ENCODE measurements at places on chromosomes 3 and 15.
A peak's percentile ranks its signal among the peaks of the same experiment; 100 is the strongest.

DNA sequence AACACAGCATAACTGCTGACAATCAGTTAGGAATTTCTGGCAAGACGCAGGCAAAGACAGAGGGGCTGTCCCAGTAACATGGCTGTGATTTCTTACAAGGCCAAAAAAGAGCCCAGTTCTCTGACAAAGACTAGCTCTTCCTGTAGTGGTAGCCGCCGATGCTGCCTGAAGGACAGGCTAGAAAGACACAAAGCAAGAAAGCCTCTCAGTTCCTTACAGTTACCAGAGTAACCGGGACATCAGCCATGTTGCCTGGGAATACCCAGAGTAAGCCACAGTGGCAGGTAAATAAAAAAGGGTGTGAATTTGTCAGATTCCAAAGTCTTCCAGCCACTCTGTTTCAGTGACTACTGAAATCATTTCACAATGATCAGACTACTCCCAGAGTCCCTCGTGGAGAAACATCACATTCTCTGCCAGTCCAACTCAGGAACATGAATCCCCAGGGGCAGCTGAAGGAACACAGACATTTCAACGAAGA lies 493.6 kb upstream of the ADAMTS9 start:
- DNase-seq: no peak

- DNase-seq: no peak
These were observed 8.5 kb upstream of the CCDC80 start for GRCh38 chr3:112649478-112649735.

DNA sequence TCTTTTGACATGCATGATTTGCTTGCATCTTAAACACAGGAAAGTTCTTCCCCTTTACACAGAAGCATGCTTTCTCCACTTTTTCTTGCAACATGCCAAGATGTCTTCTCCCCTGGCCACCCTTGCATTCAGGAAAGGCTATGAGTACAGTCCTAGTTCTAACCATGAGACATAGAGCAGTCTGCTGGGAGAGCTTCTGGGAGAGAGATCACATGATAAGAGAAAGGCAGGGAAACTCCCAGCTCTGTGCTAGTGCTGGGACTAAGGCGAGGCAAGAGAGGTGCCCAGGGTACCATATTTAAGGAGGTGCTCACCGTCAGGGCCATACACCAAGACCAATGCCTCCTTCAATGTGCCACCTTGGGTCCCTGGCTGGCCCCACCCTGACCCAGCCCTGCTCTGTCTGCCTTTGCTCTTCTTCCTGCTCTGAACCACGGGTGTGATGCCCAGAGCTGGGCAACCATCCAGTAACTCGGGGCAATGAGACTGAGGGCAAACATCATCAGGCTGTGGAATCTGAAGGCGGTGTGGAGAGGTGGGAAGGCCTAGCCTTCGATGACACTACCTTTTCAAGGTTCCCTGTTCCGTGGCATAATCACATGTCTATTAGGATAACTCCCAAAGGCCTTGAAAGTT lies 77.4 kb upstream of the PRR20G start:
- no peak for DNase-seq

GRCh38 chr15:99098991-99099390 lies 5.9 kb upstream of the SYNM start:
- DNase-seq: no peak

- no peak for DNase-seq
These were observed 15.9 kb upstream of the PLXND1 start for GRCh38 chr3:129622226-129622874.

DNA sequence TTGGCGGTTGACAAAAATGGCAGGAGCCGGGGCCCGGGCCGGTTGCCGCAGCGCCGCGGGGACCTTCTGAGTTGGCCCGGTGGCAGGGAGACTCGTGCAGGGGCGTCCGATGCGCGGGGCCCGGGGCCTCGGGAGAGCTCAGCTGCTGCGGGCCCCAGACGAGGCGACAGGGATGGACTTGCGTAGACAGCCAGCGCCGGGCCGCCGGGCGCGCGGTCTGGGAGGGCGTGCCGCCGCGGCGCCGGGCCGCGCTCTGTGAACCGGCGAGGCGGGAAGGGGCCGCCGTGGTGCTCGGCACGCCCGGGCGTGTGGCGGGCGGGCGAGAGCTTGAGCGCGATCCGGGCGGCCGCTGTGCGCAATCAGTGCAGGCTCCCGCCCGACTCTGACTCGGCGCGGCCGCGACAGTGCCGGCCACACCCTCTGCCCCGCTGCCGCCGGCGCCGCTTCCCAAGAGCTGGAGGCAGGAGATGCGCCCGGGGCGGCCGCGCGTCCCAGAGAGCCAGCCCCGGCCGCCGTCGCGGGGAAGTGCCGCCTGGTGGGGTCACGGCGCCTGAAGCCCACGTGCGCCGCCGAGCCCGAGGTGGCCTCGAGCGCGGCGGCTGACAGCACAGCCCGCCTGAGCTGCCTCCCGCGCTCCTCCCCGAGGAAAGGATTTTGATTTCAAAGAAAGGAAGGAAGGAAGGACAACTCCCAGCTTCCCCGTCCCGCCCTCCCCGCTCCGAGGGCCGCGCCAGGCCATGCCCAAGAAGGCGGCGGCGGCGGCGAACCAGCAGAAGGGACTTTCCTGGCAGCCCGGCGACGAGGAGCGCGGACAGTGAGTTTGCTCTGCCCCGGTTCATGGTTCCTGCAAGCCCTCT lies 657 bp downstream of the TLNRD1 start:
- DNase-seq: peak; percentile 78

- DNase-seq: peak; percentile 69
These were observed 44.6 kb downstream of the TLE3 start for GRCh38 chr15:70053001-70053715.

GRCh38 chr3:109570408-109570807 lies 233.1 kb upstream of the DPPA4 start:
- no peak for DNase-seq

DNA sequence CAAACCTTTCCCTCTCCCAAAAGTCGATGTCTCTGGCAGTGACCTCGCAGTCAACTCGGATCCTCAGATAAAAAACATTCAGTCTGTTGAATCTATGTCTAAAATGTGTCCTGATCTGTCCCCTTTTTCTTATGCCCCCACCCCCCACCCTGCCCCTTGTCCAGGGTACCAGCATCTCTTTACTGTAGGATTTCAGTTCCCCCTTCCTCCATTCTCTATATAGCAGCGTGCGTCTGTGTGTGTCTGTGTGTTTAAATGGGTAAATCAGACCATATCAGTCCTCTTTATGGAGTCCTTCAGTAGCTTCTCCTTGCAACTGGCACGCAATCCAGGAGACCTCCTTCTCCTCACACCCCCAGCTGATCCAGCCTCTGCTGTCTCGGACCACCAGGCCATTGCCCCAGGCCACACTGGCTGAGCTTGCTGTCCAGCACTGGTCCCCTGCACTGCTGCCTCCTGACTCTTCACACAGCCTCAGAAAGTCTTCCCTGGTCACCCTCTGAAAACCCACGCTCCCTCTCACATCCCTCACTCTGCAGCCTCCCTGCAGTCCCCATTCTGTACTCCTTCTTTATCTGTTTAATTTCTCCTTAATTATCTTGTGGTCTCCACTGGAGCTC lies 1.5 kb downstream of the LRRK1 start:
- DNase-seq: peak; percentile 66

GRCh38 chr3:111735243-111735758 lies 123.8 kb upstream of the PHLDB2 start:
- peak; percentile 78 for DNase-seq

GRCh38 chr3:165444745-165445144 lies 248.6 kb upstream of the SLITRK3 start:
- no peak for DNase-seq

- no peak for DNase-seq
These were observed 125.0 kb upstream of the LIPC start for GRCh38 chr15:58306591-58307312.

- DNase-seq: no peak
These were observed 19.0 kb downstream of the FAN1 start for GRCh38 chr15:30922480-30923311.

DNA sequence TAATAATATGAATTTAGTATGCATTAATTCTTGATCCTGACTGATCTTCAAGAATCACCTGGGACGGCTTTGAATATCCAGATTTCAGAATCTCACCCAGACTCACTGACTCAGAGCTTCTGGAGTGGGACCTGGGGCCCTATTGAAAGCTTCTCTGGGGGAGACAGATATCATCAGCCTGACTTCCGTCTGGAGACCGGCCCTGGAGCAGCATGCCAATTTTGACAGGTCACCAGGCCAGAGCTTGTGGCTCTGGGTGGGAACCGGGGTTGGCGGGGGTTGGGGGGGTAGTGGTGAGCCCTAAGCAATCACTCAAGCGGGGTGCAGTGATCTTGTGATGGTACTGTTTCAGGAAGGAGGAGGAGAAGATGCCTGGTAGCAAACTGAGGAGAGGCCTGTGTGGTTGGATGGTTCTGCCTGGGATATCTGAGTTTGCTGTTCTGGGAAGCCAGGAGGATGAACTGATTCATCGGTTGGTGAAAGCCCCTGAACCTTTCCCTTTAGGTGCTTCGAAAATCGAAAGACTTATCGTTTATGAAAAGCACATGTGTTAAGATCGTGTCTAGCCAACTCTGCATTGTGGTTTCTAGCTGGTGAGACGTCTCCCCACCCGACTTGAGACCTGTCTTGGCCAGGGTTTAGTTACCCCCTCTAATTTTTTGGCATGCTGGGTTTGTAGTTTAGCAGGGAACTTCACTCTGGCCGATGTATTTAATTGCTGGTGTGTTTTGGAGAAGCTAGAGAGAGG lies 263.9 kb upstream of the C2CD4B start:
- no peak for DNase-seq

DNA sequence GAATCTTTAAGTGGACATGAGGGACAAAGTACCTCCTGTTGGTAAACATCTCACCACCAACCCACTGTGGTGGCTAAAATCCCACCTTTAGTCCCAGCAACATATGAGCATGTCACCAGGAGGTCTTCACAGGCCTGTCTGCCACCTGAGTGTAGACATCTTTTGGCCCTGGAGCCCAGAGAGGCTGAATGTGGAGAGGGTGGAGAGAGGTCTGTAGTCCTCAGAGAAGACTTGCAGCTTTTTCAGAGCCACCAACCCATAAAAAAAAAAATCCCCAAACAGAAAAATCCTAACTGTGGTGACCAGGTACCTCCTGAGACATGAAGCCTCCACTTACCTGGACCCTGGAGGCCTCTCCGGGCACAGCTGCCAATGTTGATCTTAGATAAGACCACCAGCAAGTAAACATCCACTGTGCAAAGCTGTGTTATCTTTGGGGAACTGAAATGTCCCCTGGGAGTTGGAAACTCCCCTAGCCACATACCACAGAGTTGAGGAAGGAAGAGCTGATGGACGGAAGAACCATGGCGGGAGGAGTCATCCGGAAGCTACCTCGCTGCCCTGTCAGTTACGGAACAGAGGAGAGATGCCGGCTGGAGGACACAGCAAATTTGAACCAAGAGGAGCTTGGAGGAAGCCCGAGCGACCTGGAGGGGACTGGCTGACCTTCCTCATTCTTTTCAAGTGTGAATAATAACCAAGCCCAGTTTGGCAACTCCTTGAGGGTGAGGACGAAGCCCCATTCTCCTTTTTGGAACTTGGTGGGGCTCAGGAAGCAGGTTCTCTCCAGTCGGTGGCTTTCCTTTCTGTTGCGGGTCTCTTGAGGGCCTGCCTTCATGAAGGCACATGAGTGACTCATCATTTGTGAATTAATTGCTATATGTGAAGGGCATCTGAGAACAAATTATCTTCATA lies at the start of gene GHRL:
TSS of gene GHRL (minus strand) at position 443 of the 915 bp plus-strand sequence. CDS start 2,767 bp downstream, outside the sequence.
- no peak for DNase-seq

GRCh38 chr15:39579487-39580116 lies 1.3 kb upstream of the THBS1 start:
- peak; percentile 97 for DNase-seq

- no peak for DNase-seq
These were observed 139.5 kb downstream of the ADAMTS9 start for GRCh38 chr3:64548200-64548889.
